MCF 10A (cell line): ENCODE measurements at places on chromosomes 16 and 17.

DNA sequence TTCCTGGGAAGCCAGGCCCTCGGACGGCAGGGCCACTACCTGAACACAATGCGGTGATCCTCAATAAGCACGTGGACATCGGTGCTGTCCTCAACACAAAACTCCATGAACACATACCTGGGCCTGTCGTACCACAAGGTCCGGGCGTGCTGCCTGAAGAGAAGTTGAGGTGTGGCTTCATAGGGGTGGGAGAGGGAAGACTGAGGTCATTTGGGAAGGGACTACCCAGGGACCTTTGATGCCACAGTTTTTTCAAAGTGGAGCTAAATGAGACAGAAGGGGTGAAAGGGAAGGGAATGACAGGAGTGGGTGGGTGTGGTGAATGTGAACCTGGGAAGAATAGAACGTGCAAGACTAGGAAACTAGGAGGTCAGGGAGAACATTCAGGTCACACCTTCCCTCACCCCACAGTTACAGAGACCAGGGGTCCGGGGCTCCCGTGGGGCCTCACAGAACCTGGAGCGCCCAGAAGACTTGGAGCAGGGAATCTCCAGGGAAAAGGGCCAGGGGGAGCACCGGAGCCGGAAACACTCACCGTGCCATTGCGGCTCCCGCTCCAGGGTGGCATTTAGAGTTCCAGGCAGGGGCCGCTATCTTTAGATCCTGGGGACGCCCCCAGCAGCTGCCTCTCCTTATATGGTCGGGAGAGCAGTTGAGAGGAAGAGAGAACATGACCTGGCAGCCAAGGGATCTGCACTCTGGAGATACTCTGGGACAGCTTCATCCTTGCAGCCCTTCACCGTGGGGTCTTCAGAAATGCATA lies at the start of gene PTGES3L:
Gene PTGES3L (minus strand): TSS at position 570 of the 763 bp plus-strand sequence. CDS start 27 bp downstream, at position 543.
- peaks cover 33% of the 10 kb centered on the region for H3K36me3 ChIP-seq
- H3K4me3 ChIP-seq, result peak within 1 kb of the TSS; percentile 95
- peak within 1 kb of the TSS; percentile 82 for H3K27ac ChIP-seq
- peak; percentile 38 for DNase-seq
- no peaks in the 10 kb centered on the region for H3K27me3 ChIP-seq
- H3K4me1 ChIP-seq, result peaks cover 12% of the 10 kb centered on the region

DNA sequence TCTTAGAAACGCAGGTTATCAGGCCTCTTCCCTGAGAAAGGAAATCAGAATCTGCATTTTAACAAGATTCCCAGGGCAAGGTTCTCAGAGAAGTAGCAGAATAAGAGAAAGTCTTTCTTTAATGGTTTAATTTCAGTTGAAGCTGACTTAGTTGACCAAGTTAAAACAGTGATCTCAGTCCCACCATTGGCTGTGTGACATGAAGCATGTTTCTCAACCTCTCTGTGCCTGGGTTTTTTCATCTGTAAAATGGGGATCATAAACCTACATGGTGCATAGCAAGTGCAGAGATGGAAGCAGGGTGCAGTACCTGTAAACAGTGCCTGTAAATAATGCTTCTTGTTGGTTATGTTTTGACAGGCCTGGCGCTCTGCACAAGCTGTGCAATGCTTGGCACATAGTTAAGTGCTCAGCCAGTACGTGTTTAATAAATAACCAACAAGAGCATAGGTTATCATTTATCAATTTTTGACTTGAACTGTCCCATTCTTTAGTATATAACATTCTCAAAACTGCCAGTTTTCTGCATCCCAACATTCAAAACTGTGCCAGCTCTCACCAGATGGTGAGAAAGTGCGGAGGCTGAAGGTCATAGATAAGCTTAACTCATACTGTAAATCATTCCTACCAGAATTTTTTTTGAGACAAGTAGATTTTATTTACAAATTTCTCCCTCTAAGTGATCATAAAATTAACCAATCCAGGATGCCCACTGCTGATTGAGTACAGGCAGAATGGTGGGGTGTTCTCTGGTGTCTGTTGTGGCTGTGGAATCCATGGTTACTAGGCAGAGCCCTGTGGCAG lies 6.9 kb downstream of the C17orf67 start:
- no peak for DNase-seq
- H3K4me3 ChIP-seq, result no peak overlapping the region
- H3K4me1 ChIP-seq, result peaks cover 18% of the 10 kb centered on the region

DNA sequence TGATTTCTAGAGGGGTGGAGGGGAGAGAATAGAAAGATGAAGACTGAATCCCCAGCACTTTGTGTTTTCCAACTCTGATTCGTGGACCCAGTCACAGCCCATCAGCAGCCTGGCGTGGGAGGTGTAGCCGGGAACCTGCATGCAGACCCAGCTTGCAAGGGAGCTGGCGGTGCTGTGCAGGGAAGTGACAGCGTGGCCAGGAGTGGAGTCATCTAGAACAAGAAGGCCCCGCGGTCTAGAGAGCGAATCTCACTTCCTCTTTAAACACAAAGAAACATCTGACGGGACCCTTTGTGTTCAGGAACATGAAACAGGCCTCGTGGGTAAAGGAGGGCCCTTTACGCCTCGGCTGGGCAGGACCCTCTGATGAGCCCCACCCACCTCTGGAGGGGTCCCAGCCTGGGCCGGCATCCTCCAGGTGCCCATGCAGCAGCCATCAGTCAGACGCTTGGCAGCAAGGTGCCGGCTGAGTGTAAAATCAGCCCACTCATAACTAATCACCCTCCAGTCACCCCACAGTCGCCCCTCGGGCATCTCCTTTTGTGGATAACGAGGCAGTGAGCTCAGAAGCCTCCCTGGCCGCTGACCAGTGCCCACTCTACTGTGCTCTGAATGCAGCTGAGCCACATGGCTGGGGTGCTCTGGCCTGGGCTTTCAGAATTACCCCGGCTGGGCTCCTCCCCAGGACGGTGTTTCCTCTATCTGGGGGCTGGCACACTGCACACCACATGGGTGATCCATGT lies 4.4 kb downstream of the SNAI3 start:
- H3K27me3 ChIP-seq, result peaks cover 22% of the 10 kb centered on the region
- no peaks in the 10 kb centered on the region for H3K4me1 ChIP-seq
- H3K4me3 ChIP-seq, result no peak overlapping the region
- no peak for DNase-seq
- peaks cover 1% of the 10 kb centered on the region for H3K36me3 ChIP-seq

DNA sequence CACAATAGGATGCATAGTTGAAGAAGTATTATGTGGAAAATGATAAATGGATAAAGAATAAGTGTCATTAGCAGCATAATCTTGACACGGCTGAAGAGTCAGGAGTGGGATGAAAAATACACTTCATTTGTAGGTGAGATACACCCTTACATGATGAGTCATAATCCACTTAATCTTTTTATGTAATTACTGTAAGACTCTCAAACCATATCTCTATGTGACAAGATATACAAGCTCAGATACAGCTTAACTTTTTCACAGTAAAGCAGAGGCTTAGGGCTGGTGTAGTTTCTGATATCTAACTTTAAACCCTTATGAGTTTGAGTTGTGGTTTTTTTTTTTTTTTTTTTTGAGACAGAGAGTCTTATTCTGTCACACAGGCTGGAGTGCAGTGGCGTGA lies 101.2 kb downstream of the FTO start:
- no peaks in the 10 kb centered on the region for H3K27me3 ChIP-seq
- H3K4me3 ChIP-seq, result no peak overlapping the region
- no peak overlapping the region for H3K27ac ChIP-seq

- peaks cover 13% of the 10 kb centered on the region for H3K4me1 ChIP-seq
- DNase-seq, result no peak
- no peak overlapping the region for H3K27ac ChIP-seq
- H3K36me3 ChIP-seq, result peaks cover 26% of the 10 kb centered on the region
- H3K4me3 ChIP-seq, result no peak overlapping the region
- H3K27me3 ChIP-seq, result no peaks in the 10 kb centered on the region
Observed at GRCh38 chr16:56415875-56416274, 9.5 kb downstream of the AMFR start.

- H3K27me3 ChIP-seq, result no peaks in the 10 kb centered on the region
- no peak for DNase-seq
- H3K4me3 ChIP-seq, result no peak overlapping the region
- H3K27ac ChIP-seq, result no peak overlapping the region
Observed at GRCh38 chr16:79672524-79672923, 72.0 kb upstream of the MAF start.

GRCh38 chr16:67959536-67960329 lies 8.7 kb downstream of the SLC12A4 start:
- peaks cover 79% of the 10 kb centered on the region for H3K36me3 ChIP-seq
- no peak overlapping the region for H3K27ac ChIP-seq
- DNase-seq, result peak; percentile 67
- H3K4me3 ChIP-seq, result no peak overlapping the region
- H3K4me1 ChIP-seq, result peaks cover 42% of the 10 kb centered on the region

GRCh38 chr17:34703533-34703932 lies 124.2 kb downstream of the TMEM132E start:
- no peak overlapping the region for H3K4me3 ChIP-seq
- no peak overlapping the region for H3K27ac ChIP-seq
- peak; percentile 30 for DNase-seq
- H3K36me3 ChIP-seq, result no peaks in the 10 kb centered on the region
- no peaks in the 10 kb centered on the region for H3K27me3 ChIP-seq
- H3K4me1 ChIP-seq, result no peaks in the 10 kb centered on the region
